H9 (cell line): ENCODE measurements at places on chromosomes 2 and 18. TPM values are rescaled to one million over a fixed set of nuclear protein-coding genes. Genes with fewer than 3 reads are reported as not detected.

GRCh38 chr2:177056481-177056929 is 156.1 kb upstream of the HNRNPA3 start:
- H3K4me1 ChIP-seq: no peaks in the 10 kb centered on the region; the same call in 1 of the 2 replicates

DNA sequence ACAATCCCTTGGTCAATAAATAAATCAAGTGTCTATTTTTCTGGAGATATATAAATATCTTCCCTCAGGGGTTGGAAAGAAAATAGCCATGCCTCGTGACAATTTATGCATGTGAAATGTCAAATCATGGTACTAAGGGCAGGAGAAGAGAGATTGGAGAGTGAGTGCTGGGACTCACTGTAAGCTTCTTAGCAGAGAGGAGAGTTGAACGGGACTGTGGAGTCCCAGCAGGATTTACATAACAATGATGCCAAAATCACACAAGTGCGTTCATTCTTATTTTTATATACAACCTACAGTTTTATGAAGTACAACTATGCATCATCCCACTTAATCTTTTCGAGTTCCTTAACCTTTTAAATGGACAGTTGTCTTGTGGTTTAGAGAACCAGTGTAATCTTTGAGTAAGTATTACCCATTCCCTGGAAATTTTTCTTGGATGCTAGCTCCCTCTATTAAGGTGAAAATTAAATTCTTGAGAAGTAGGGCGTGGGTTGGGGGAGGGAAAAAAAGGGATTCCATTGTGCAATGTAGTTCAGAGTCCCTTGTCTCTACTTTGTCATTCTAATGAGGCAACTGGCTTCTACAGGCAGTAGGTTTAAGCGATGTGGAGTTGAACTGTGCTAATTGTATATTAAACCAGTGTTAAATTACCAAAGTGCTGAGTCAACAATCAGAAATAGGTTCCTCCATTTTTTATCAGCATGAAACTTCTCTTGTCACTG is 143.6 kb upstream of the EPHA4 start:
- H3K4me3 ChIP-seq: peak overlapping the region; percentile 13; the same call in 1 of the 3 replicates
- peaks cover 4% of the 10 kb centered on the region; the same call in 1 of the 2 replicates for H3K4me1 ChIP-seq
- H3K27ac ChIP-seq: no peak overlapping the region
- DNase-seq: no peak
- H3K36me3 ChIP-seq: peaks cover 3% of the 10 kb centered on the region; the same call in 1 of the 3 replicates
- H3K27me3 ChIP-seq: no peaks in the 10 kb centered on the region

Gene QPCT
- total RNA-seq: not detected in 2 replicates

- no peak overlapping the region for H3K4me3 ChIP-seq
- DNase-seq: peak; percentile 80
- H3K4me1 ChIP-seq: no peaks in the 10 kb centered on the region
- no peaks in the 10 kb centered on the region for H3K27me3 ChIP-seq
- no peak overlapping the region for H3K27ac ChIP-seq
These were observed 10.9 kb upstream of the CDH20 start for GRCh38 chr18:61322265-61322873.

GRCh38 chr2:120317180-120317533 is 28.8 kb upstream of the INHBB start:
- no peaks in the 10 kb centered on the region for H3K36me3 ChIP-seq
- no peak for DNase-seq

DNA sequence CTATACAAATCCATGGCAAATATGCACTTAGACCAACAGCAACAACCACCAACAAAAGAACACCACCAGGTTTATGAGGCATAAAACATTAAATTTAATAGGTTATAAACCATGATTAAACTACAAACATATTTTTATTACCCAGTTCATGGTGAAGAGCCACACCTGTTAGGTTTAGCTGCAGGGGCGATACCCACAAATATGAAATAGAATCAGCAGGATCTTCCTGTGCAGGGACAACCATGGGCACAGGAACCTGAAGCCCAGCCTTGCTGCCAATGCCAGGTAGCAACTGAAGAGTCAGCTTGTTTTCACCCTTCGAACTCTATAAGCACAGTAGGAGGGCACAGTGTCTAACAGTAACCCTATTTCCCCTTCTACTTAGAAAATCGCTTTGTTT is 675.0 kb downstream of the SATB2 start:
- no peaks in the 10 kb centered on the region for H3K27me3 ChIP-seq
- no peak for DNase-seq
- H3K27ac ChIP-seq: no peak overlapping the region
- H3K4me3 ChIP-seq: no peak overlapping the region

GRCh38 chr2:214310319-214310718 is 100.5 kb upstream of the VWC2L start:
- no peak overlapping the region for H3K4me3 ChIP-seq
- H3K27ac ChIP-seq: no peak overlapping the region
- H3K4me1 ChIP-seq: no peaks in the 10 kb centered on the region
- no peaks in the 10 kb centered on the region for H3K27me3 ChIP-seq
- no peaks in the 10 kb centered on the region for H3K36me3 ChIP-seq
- DNase-seq: peak; percentile 26

DNA sequence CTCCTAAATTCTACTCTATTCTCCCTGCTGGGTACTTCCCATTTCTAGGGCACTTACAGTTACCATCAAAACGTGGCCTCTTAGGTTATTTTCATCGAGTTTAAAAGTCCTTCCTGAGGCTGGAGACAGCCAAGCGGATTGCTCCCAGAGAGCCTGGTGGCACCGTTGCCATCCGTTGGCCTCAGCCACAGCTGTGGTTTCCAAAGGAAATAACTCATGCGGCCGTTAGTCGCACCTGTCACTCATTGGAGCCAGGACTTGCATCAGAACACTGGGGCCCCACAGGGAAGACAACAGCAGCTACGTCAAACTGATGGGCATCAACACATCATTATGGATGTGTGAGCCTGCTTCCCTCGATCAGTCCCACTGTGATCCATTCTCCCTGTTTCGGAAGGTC is 453.4 kb downstream of the BCL11A start:
- H3K27ac ChIP-seq: no peak overlapping the region
- H3K36me3 ChIP-seq: no peaks in the 10 kb centered on the region
- no peak overlapping the region for H3K4me3 ChIP-seq
- H3K4me1 ChIP-seq: no peaks in the 10 kb centered on the region
- H3K27me3 ChIP-seq: no peaks in the 10 kb centered on the region; the same call in 1 of the 2 replicates

- no peaks in the 10 kb centered on the region for H3K27me3 ChIP-seq
- H3K4me1 ChIP-seq: 0 out of 2 replicates have a peak, but pooled peaks cover 2% of the 10 kb centered on the region
- H3K36me3 ChIP-seq: peaks cover 5% of the 10 kb centered on the region
- no peak overlapping the region for H3K27ac ChIP-seq
- no peak overlapping the region for H3K4me3 ChIP-seq
- no peak for DNase-seq
These were observed 3.2 kb upstream of the ENOSF1 start for GRCh38 chr18:715626-716025.

GRCh38 chr2:152115952-152116351 is 17.1 kb upstream of the CACNB4 start:
- H3K27me3 ChIP-seq: no peaks in the 10 kb centered on the region
- no peaks in the 10 kb centered on the region for H3K4me1 ChIP-seq
- H3K36me3 ChIP-seq: no peaks in the 10 kb centered on the region

GRCh38 chr2:145379934-145380333 is 860.0 kb upstream of the ZEB2 start:
- no peak overlapping the region for H3K4me3 ChIP-seq
- H3K27ac ChIP-seq: no peak overlapping the region
- no peaks in the 10 kb centered on the region for H3K4me1 ChIP-seq
- no peak for DNase-seq
- no peaks in the 10 kb centered on the region for H3K27me3 ChIP-seq
